ENCODE measurements at places on chromosomes 7 and 10.

- DNase-seq = no peak
Measured at GRCh38 chr7:101972627-101973026, 155.2 kb downstream of the CUX1 start.

DNA sequence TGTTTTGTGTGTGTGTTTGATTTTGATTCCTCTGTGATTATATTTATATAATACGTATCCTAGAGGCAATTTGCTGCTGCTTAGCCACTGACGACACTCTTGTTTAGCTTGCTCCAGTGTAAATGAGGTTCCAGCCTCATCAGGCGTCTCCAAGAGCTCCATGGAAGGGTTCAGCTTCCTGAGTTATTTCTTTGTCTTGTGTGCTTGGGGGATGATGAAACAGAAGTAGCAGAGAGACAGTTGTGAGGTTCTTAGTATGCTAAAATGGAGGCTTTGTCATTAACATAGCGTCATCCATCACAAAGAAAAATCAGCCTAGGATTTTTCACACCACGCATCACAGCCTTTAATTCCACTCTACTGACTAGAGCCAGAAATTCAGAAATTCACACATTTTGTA, 85.1 kb downstream of the KLF6 start:
- no peak for DNase-seq

DNA sequence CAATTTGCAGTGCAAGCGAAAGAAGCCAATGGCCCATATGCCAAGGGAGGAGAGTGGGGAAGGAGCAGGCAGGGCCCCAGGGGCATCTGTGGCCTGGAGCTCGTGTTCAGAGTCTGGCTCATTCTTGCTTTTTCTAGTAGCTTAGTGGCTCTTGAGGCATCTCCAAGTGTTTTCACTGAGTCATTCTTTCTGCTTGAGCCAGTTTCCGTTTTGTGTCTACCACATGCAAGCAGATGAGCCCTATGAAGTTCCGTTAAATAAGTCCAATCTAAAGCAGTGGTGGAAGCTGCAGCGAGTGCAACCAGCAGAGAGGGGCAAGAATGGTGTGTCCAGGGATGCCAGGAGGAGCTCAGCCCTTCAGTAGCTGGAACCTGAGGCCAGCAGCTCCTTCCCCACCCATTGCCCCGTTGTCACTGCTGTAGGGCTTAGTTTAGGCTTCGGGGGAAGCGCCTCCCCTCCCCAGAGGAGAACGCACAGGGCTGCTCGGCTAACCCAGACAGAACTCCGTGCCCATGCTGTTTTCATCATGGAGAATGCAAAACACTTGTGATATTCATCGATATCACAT, 57.4 kb upstream of the EBF3 start:
- DNase-seq = no peak

DNA sequence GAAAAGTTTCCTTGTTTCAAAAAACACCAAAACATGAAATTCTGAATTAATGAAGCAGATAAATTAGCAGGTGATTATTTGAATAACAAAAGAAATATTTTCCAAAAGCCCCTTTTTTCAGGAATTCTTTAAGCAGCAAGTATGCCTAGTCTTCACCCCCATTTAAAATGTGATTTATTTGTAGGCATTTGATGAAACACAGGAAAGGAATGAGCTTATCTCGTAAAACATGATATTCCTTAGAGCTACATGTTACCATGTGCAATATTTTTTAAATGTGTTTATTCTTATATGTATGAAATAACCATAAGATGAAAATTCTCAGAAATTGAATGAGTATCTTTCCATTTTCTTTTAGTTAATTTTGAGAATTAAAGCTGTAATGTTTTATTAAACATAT, 106.1 kb downstream of the CHN2 start:
- DNase-seq = no peak

GRCh38 chr7:157465891-157466866, 129.4 kb downstream of the DNAJB6 start:
- no peak for DNase-seq

DNA sequence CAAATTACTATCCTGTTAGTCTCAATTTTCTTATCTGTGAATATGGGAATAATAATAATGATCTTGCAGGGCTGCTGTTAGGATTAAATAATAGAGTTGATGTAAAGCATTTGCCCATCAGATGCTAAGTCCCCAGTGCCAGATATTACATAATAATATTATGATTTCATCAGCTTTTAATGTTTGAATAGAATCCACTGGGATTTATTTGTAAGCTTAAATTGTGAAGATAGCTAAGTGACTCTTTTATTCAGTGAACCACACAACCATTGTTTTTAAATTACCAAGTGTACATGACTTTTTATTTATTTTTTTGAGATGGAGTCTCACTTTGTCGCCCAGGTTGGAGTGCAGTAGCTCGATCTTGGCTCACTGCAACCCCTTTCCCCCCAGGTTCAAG, 510.3 kb upstream of the DPP6 start:
- no peak for DNase-seq

- no peak for DNase-seq
Measured at GRCh38 chr7:37352974-37353948, 95.4 kb downstream of the ELMO1 start.

- DNase-seq = no peak
Measured at GRCh38 chr10:69631566-69631965, 1.5 kb downstream of the FAM241B start.

- peak; percentile 41 for DNase-seq
Measured at GRCh38 chr10:99612167-99612831, 7.9 kb downstream of the SLC25A28 start.

DNA sequence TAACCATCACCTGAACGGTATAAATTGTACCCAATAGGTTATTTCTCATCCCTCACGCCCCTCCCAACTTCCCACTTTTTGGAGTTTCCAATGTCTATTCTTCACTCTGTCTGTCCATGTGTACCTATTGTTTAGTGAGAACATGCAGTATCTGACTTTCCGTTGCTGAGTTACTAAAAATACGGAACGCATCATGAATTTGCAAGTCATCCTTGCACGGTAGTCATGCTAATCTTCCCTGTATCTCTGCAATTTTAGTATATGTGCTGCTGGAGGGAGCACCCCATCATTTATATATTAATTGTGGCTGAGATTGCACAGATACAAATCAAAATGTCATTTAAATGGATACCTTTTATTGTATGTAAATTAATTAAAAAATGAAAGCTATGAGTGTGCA, 75.7 kb upstream of the SFMBT2 start:
- DNase-seq = no peak

- DNase-seq = no peak
Measured at GRCh38 chr7:40969641-40970040, 733.2 kb downstream of the INHBA start.

DNA sequence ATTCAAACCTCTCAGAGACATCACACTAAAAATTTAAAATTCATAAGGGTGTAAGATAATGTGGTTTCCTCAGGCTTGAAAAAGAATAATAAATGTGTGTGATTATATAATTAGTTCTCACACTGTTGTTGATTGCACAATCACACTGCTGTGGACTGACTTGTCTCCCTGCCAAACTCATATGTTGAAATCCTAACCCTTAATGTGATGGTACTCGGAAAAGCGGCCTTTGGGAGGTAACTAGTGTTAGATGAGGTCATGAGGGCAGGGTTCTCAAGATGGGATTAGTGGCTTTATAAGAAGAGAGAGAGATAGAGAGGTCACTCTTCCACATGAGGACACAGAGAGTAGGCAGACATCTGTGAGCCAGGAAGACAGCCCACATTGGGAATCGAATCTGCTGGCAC, 128.5 kb upstream of the COL1A2 start:
- no peak for DNase-seq

- DNase-seq = no peak
Measured at GRCh38 chr10:124486635-124487034, 25.0 kb downstream of the LHPP start.

GRCh38 chr7:157515342-157516041, 178.7 kb downstream of the DNAJB6 start:
- DNase-seq = no peak

GRCh38 chr10:23994459-23995046, 214.4 kb upstream of the KIAA1217 start:
- peak; percentile 7 for DNase-seq

- no peak for DNase-seq
Measured at GRCh38 chr10:75358132-75358531, 43.4 kb downstream of the ZNF503 start.

DNA sequence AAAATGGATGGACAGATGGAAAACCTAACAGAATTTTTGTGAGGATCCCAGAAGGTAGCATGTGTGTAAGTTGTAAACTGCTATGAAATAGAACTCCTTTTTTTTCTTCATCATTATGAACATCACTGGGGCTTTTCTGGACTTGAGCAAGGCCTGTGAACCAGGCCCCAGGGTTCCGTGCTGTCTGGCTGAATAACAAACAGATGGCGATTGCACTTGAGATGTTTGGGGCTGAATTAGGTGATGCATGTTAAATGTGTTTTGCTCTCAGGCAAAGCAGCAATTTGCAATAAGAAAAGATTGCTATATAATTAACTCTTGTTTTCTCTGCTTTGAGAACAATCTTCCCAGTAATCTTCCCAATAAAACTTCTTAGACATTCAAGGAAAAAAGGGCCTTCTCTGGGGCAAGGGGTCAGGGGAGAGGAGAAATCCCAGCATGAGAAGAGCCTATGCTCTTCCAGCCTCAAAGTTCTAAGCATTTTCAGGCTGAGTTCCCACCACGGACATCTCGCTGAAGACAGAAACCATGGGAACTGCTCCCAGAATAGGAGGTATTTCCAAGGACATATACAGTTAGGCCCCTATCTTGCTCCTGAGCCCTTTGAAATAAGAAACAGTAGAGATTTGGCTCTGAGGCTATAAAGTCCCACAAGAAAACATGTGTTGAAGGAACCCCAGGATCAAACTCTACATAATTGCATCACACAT, 98.7 kb downstream of the ITIH5 start:
- DNase-seq = no peak

DNA sequence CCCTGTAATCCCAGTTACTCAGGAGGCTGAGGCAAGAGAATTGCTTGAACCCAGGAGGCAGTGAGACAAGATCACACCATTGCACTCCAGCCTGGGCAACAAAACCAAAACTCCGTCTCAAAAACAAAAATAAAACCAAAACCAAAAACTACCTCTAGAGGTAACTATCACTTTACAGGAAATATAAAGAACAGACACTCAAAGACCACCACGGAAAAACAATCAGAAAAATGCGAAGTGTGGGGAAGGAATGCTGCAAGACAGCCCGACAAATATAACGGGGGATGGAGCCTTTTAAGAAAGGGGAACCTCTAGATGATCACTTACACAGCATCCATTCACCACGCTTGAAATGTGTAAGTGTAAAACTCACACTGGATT, 4.3 kb downstream of the HNRNPF start:
- DNase-seq = no peak

GRCh38 chr7:142956951-142957623, 5.1 kb downstream of the KEL start:
- no peak for DNase-seq

- no peak for DNase-seq
Measured at GRCh38 chr10:97943294-97943693, 87.1 kb downstream of the CRTAC1 start.

DNA sequence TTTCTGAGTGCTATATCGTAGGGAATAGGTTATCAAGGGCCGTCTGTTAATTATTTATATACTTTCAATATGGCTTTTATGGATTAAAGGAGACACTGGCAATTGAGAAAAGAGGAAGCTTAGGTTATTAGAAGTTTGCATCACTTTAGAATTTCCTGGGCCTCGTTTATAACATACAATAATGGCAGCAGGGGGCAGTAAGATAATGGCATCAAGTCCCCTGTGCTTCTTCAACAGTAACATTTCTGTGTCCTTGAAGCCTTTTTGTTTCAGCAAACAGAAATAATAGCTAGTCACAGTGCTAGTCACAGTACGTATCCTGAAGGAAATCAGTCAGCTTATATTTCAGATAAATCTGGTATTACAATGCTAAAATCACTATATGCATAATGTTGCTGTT, 41.9 kb downstream of the SPAM1 start:
- no peak for DNase-seq

DNA sequence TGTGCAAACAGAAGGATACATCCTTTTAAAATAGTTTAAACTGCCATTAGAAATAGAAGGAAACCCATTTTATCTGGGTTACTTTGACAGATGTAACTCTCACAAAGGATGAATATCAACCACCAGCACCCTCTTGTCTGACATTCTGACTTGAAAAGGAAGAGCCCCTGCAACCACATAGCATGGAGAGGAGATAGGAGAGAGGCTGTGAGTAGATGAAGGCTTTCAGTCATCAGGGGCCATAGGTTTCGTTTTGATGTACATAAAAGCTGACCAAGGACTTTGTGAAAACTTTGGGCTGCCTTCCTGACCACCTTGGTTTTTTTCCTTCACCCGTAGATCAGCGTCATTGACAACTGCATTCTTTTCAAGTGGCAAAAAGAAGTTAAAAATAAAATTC, 211.6 kb upstream of the PRPS1L1 start:
- DNase-seq = no peak

DNA sequence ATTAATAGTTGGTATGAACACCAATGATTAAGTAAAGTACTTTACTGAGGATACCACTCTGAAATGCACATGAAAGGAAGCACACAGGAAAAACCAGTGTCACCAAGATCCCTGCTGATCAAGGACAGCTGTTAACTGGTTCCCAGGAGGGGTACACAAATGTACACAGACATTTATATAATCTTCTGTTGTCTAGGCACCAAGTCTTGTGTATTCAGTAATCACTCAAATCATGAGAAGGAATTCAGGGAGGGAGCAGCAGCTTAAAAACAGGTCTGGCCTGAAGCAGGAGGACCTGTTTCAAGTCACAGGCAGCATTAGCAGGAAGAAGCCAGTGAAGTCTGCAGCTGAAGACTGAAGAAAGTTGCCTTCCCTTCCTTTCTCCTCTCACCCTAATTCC, 18.7 kb downstream of the MPP7 start:
- no peak for DNase-seq

- no peak for DNase-seq
Measured at GRCh38 chr10:49349390-49349789, 46.5 kb downstream of the DRGX start.

GRCh38 chr10:116669080-116669479, 48.3 kb downstream of the PNLIPRP2 start:
- no peak for DNase-seq

- DNase-seq = no peak
Measured at GRCh38 chr7:156650042-156650441, 9.5 kb downstream of the RNF32 start.

DNA sequence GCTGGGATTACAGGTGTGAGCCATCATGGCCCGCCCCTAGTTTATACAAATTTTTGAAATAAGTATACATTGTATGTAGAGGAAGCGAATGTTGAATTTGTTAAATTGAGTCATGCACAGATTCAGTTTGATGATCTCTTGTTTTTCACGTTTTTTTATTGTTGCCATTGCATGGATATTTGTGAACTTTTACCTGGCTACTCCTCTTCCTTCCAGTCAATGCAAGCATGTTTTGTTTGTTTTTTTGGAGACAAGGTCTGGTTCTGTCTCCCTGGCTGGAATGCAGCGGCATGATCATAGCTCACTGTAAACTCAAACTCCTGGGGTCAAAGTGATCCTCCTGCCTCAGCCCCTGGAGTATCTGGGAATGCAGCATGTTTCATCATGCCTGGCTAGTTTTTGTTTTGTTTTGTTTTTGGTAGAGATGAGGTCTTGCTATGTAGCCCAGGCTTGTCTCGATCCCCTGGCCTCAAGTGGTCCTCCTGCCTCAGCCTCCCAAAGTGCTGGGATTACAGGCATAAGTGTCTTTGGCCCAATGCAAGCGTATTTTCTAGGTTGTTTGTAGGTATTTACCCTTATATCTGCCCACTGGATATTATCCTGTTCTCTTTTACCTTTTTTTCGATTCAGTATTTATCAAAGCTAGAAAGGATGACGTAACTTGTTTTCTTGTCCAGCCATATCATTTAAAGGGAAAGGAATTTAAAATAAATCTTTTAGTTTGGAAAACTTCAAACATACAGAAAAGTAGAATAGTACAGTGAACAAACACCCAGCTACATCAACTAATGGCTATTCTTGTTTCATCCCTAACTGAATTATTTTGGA, 11.0 kb downstream of the LCOR start:
- DNase-seq = no peak

Measured in NCI-H2081 (cell line).